8988T (cell line): ENCODE measurements at places on chromosomes 6 and 20.

DNA sequence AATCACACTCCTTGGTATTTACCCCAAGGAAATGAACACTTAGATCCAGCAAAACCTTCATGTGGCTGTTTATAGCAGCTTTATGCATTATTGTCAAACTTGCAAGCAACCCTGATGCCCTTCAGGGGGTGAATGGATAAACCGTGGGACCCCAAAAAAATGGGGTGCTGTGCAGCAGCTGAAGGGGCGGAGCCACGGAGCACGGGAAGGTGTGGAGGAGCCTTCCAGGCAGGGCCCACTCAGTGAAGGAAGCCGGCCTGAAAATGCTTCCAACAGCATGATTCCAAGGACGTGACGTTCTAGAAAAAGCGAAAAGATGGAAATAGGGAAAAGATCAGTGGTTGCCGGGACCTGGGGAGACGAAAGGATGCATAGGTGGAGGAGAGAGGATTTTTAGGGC is 25.6 kb upstream of the FRMD1 start:
- DNase-seq, result no peak

DNA sequence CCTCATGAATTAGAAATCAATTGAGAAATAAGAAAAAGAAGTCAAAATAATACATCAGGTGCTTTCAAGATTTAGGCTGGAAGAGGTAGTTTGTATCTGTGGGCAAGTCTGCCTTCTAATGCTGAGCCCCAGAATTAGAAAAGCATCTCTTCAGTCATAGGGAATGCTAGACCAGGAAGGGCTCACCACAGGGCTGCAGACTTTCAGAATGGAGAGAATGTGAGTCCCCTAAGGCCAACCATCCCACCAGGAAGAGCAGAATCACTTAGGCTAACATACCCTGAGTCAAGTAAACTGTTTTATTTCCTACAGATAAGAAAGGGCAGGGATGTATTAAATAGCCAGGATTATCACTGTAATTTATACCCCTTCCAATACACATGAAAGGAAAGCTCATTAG is 510.2 kb downstream of the RNF144B start:
- no peak for DNase-seq

GRCh38 chr20:23754731-23755130 is 4.0 kb upstream of the CST1 start:
- DNase-seq, result no peak

GRCh38 chr6:151248295-151248694 is 8.5 kb downstream of the AKAP12 start:
- no peak for DNase-seq

DNA sequence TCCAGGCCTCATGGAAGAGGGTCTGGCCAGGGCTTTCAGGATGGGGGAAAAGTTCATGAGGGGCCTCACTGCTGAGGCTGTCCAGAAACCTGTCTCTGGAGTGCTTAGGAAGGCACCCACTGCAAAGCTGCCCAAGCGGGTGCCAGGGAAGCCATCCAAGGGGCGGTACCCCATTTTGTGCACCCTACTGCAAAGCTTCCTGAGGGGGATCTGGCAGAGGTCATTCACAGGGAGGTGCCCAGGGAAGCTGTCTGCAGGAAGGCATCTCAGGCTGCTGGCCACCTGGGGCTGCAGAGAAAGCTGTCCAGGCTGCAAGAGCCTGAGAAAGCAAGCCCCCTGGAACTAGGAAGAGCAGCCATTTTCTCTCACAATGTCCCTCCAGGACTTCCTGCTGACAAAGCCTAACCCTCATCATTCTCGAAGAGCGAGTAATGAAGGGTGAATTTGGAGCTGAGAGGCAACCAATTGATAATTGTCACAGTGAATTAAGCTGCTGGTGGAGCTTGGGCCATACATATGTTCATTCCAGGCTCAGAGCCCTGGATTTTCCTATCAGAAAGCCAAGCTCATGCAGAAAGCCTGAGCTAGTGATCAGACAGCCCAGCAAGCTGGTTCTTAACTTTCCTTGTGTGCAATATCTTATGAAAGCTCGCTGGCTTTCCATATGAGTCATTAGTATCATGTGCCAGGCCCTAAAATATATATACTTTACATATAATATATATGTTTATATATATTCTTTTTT is 62.2 kb upstream of the SLC22A16 start:
- no peak for DNase-seq

GRCh38 chr6:134414793-134415192 is 96.9 kb upstream of the SGK1 start:
- DNase-seq, result no peak

- DNase-seq, result no peak
These were observed 94.6 kb upstream of the MAN1A1 start for GRCh38 chr6:119443993-119444641.

- DNase-seq, result no peak
These were observed 899.4 kb upstream of the FLRT3 start for GRCh38 chr20:15236812-15237211.

- no peak for DNase-seq
These were observed 26.3 kb downstream of the PPP1R14C start for GRCh38 chr6:150169181-150169580.

DNA sequence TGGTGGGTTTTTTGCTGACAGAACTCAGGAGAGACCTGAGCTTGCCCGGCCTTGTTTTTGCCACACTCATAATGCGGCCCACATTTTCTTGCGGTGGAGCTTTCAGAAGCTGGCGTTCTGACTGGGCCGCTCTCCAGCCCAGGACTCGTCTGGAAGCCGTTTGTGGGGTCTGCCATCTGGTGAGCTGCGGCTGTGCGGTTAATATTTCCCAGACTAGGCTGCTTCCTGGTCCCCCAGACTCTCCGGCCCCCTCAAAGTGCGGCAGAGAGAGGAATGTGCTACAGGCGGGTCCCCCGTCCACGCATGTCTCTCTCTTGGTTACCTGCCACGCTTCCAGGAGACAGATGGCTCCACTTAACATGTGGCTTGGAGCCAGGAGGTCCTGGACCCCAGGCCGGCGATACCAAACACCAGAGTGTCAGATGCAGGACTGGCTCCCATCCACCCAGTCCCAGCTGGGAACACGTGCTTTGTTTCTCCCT is 128.9 kb upstream of the PMEPA1 start:
- DNase-seq, result no peak

- DNase-seq, result no peak
These were observed 111.2 kb upstream of the MMS22L start for GRCh38 chr6:97394160-97394748.

DNA sequence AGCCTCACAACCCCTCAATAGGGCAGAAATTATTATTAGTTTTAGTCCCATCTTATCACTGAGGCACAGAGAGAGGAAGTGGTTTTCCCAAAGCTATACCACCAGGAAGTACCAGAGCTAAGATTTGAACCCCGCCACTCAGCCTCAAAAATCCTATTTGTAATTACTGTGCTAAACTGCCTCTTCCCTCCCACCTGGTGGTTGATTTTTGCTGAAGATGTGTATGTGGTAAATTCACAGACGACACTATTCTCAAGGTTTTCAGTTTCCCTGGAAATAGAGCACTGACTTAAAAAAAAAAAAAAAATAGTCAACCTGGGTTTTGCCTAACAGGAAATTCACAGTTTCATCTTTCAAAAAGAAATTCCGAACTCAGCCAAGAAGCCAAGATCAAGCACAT is 57.9 kb downstream of the TSHZ2 start:
- no peak for DNase-seq

GRCh38 chr20:43761386-43762340 is 34.9 kb upstream of the GTSF1L start:
- no peak for DNase-seq

DNA sequence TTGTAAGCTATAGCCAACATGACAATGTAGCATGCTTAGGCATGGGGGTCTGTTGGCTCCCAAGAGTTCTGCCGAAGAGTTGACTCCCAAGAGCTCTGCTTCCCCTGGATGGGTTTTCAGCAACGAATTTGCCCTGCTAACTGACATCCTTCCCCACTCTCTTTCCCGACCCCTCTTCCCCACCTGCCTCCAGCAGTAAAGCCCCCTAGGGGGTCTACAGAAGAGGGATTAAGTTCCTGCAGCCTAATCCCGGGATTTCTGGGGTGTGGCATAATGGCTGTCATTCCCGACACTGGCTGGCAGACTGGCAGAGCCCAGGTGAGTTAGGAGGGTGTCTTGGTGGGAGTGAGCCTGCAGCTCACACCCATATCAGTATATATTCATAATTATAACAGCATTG is 121.0 kb upstream of the ZNF184 start:
- DNase-seq, result no peak
